T1000 (cell line): ENCODE measurements at places on chromosomes 1 and 21.

GRCh38 chr1:77468257-77468948 lies 186.6 kb downstream of the AK5 start:
- DNase-seq = no peak

- DNase-seq = no peak
Measured at GRCh38 chr1:113792986-113793385, 19.3 kb downstream of the RSBN1 start.

DNA sequence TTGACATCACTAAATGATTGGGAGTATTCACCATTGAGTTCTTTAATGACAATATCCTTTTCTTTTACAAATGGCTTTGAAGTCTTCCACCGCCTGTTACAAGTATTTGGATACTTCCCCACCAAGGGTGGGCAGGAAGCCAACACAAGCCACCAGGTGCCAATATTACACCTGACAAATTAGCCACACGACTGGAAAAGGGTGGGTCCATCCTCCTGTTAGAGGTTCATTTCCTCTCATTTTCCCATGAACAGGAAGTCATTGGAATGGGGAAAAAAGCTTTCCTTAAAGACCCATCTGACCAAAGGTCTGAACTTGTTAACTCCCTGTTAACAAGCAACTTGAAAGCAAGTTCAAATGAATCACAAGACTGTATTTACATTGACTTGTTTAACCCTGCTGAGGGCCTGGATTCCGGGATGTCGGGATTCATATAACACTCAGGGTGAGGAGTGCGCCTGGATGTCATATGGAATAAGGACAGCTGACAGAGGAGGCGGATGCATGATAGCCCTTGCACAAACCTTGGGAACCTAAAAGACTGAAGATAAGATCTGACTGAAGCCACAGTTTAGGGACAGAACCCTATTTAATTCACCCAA lies 40.5 kb upstream of the PROX1 start:
- no peak for DNase-seq

DNA sequence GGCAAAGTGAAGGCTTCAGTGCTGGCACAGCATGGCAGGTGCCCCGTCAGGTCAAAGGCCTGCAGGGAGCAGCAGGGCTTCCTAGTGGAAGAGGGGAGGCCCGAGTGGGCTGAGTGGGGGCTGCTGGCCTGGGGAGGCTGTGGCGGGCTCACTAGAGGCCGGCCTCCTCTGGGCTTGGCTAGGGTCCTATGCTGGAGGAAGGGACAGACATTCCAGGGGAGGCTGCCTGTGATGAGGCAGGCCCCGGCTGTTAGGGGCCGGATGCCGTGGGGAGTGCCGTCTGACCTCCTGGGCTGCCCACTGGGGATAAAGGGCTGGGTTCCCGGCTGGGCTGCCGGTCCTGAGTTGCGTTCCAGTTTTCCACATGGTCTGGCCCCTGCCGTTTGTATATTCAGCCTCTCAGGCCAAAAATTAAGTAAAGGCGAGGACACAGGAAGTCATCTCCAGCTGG lies 21.1 kb downstream of the PRXL2B start:
- DNase-seq = no peak

DNA sequence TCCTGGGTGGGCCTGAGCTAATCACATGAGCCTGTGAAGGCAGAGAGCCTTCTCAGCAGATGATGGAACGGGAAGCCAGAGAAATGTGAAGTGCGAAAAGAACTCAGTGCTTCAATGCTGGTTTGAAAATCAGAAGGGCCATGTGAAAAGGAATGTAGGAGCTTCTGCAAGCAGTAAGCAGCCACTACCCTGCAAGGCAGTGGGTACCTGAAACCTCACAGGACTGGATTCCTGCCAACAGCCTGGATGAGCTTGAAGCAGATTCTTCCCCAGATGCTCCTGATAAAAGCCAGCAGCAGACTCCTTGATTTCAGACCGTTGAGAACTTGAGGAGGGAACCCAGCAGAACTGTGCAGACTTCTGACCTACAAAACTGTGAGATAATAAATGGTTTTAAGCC lies 158.6 kb downstream of the SYT2 start:
- no peak for DNase-seq

DNA sequence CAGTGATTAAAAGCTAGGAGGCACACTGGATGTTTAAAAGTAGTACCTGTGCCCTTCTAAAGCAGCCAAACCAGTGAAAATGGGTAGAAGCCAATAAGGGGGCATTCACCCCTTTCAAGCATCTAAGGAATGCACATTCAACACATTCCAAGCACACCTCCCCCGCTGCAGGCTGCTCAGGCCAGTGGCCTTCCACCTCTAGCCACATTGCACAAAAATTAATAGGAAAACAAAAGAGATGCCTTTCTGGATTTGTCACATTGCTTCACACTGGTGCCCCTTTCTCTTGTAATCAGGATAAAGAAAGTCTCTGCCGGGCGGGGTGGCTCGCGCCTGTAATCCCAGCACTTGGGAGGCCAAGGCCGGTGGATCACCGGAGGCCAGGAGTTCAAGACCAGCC lies 834.0 kb downstream of the USP25 start:
- no peak for DNase-seq

DNA sequence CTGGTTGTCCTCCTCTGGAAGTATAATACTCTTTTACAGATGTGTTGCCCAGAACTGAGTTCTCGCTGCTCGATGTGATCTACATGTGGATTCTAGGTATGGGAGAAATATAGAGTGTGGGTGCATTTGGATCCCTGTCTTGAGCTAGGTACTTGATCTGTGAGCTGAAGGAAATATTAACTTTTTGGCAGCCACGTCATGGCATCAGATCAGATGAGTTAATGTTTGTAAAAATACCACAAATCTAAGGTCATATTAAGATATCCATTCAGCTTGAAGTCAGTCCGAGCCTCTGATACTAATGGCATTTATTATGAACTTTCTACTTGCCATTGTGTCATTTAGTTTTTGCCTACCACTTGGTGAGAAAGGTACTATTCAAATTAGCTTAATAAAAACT lies 24.6 kb downstream of the MAPKAPK2 start:
- no peak for DNase-seq
